ENCODE measurements at places on chromosomes 11 and 22.

- peak; percentile 55 for DNase-seq
Measured at GRCh38 chr11:66022401-66023185, 3.7 kb downstream of the CATSPER1 start.

- no peak for DNase-seq
Measured at GRCh38 chr22:46609175-46609690, 11.0 kb upstream of the GRAMD4 start.

DNA sequence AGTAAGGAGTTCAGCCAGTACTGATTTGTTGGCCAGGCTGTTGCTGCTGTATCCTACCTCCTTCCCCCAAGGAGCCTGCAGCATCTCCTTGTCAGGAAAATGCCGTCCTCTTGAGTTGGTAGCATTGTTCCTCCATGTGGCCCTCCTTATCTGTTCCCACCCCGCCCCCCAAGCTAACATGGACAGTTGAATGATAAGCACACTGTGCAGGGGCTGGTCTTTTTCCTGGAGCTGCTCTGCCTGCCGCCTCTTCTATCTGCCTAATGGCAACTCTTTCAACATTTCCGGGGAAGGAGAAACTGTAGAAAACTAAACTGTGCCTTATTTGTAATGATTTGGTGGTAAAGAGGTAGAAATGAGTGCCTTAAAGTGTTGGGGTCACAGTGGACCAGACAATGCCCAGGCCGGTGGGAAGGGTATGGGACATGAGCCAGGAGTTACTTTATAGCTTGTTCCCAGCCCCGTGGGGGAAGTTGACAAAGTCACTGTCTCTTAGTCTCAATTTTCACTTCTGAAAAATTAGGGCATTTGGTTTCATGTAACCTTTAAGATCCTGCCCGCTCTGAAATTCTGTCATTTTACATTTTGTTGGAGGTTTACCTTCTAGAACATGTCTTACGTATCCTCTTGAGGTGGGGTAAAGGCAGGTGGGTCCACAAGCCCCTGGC is 4.5 kb downstream of the FAM118A start:
- no peak for DNase-seq

- no peak for DNase-seq
Measured at GRCh38 chr11:28483072-28483867, 375.1 kb downstream of the METTL15 start.

GRCh38 chr11:69178819-69179482 is 23.2 kb downstream of the SMIM38 start:
- no peak for DNase-seq

- no peak for DNase-seq
Measured at GRCh38 chr11:12149672-12150225, 39.4 kb downstream of the MICAL2 start.

DNA sequence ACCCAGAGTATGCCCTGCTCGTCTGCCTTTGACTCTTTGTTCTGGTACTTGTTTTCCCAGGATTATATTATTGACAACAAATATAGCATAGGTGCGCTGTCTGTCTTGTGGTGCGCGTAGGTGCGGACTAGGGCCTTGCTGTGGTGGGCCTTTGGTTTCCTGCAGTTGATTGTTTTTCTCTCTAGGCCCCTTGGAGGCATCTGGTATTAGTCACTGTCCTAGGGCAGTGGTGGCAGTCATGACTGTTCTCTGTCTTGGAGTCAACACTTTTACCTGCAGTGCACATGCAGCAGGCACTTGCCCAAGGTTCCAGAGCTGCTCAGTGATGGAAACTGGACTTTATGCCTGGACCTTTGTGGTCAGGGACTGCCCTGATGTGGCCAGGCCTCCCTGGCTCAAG is 18.6 kb downstream of the PPP6R2 start:
- no peak for DNase-seq

- no peak for DNase-seq
Measured at GRCh38 chr11:130780437-130780836, 135.8 kb downstream of the SNX19 start.

GRCh38 chr11:9266132-9266736 is 1.1 kb upstream of the DENND5A start:
- no peak for DNase-seq
